Activated T-cell treated with anti-CD3 and anti-CD28 coated beads for 1 hour (primary cell): ENCODE measurements at places on chromosomes 2 and 18.

DNA sequence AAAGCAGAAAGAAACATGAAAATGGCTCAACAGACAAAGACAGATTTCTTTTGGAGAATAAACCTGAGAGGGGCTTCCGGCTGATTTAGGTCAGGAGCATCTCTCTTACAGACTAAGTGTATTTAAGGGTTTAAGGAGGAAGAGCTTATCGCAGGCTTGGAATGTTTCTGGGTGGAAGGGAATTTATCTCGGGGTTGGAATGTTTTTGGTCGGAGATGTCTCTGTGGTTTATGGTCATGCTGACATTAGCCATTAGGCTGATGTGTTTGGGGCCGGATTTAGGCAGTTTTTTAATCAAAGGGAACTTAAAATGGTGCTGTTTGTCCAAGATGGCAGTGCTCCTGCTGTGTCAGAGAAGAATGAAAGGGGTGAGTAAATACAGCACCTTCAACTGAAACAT lies 14.4 kb upstream of the PSMA8 start:
- no peak for DNase-seq

DNA sequence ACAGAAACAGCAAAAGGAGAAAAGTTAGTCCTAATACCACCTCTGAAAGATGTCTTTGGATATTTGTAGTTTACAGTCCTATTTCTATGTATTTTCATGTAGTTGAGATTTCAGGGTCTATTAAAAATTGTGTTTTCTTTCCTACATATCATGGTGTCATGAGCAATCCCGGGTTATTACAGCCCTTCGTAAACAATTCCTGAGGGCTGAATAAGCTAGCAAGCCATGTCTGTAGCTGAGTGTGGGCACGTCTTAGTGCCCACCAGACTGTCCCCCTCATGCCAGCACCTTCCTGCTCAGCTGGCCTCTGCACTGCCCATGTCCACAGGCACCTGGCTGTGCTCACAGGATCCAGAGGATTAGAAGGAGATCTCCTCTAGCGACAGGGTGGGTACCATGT lies 60.6 kb downstream of the CTIF start:
- DNase-seq = no peak

- DNase-seq = no peak
Measured at GRCh38 chr18:64405161-64405560, 256.3 kb upstream of the LINC00305 start.

DNA sequence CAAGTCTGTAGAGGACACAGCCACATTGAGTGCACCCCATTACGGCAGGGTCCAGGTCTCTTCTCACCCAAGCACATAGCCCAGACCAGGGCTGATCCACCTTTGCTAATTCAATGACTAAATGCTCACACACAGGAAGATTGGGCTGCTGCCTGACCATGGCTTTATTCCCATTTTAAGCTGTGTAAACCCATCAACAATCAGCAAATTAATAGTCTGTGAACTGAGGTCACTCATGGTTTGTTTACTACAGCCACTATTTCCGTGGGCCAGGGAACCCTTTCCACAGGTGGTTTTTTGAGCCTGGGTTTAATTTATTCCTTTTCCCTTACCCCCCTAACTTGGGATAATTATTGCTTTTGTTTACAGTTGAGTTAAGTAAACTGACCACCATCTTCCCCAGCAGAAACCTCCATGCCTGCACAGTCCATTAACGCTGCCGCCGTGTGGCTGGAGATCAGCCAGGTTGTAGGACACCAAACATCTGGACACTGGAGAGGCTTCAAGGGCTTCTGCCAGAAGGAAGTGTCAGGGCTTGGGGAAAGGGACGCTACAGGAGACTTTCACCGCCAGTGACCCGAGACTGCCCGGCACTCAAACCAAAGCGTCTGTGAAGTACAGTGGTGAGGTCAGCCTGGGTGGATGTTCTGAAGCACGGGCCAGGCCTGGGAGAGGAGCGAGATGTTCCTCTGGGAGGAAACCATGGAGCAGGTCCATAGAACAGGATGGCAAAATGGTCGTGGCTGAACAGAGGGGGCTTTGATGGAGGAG lies 282.9 kb downstream of the DYSF start:
- no peak for DNase-seq

DNA sequence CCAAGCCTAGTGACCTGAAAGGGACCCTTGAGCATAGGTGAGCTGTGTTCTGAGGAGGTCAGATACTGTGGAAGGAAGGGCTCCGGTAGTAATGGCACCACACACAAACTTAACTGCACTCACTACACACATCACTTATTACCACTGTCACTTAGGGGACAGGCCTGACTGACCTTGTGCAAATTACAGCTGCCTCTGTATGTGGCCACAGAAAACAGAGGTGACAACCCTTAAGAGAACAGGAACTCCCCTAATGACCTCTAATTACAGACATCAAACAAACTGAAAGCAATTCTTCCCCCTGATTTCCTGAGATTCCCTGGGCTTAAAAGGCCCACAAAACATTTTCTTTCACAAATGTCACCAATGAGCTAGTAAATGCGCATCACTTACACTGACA lies 360.6 kb downstream of the RND3 start:
- DNase-seq = no peak

- DNase-seq = no peak
Measured at GRCh38 chr18:23900994-23901393, 113.6 kb upstream of the TTC39C start.

DNA sequence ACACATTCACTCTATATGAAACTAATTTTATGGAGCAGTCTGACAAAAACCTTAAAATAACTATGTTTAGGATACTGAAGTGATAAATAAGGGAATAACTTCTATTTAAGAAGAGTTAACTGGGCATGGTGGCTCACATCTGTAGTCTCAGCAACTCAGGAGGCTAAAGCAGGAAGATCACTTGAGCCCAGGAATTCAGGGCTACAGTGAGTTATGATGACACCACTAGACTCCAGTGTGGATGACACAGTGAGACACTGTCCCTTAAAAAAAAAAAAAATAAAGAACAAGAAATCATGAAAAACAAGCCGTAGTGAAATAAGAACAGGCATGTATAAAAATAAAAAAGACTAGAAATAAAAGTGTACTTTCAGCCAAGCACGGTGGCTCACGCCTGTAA lies 82.0 kb downstream of the THADA start:
- no peak for DNase-seq

DNA sequence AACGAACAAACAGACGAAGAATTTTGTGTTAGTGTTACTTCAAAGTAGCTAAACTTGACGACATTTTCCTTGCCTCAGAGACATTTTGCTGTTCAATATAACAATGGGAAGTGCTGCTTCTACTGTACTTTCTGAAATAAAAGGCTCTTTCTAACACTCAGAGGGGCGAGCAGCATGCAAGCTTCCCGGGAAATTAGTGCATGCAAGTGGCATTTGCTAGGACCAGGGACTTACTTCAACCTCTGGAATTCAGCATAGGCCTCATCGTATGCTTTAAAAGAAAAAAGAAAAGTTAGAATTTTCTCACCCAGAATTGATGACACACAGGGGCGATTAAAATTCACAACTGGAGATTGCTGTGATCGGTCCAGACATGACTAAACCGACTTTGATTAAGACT lies 62.5 kb upstream of the LPIN2 start:
- no peak for DNase-seq

DNA sequence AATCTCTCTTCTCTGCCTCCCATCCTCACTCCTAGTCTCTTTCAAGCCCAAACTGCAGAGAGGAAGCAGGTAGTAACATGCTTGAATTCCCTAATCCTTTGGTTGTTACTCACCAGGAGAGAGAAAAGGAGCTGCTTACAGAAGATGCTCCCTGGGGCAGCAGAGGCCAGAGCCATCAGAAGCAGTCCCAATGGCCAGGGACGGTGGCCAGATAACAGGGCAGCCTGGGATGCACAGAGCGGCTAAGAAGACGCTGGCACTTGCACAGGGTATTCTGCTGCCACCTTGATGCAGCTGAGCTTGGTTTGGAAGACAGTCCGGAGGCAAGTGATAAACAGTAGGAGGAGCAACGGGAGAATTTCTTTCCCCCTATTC lies 250 bp downstream of the DSC1 start:
- DNase-seq = no peak

GRCh38 chr2:189584686-189585085 lies 4.1 kb upstream of the SLC40A1 start:
- no peak for DNase-seq

GRCh38 chr2:44713170-44713569 lies 228.3 kb upstream of the SIX3 start:
- DNase-seq = no peak

DNA sequence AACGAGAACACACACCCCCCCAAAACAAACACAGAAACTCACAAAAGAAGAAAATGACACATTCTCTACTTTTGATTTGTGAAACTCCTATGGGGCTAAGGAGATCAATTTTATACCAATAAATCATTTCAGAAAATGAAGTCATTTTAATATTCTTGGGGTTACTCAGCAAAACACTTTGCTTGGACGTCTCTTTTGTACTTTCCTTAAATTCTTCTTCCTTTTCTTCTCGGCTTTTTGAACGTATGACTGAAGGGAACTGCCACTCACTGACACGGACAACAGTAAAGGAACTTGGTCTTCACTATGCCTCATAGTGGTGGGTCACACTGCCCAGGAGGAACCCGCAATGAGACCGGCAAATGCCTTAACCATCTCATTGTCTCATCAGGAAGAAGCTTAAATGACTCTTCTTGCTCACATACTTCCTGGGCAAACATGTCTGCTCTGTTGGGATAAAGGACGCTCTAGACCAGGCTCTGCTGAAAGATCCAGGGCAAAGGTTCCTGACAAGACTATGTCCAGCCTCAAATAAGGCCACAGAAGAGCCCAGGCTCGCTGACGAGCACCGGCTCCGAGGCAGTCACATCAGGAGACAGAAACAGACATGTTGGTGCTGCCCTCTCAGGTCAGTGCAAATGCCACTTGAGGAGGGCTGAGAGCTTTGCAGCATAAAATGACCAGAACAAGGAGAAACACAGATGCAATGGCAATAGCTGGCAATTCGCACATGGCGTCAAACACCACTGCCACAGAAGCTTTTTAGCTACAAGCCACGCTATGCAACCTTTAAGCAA lies 205.5 kb downstream of the TGIF1 start:
- DNase-seq = no peak

DNA sequence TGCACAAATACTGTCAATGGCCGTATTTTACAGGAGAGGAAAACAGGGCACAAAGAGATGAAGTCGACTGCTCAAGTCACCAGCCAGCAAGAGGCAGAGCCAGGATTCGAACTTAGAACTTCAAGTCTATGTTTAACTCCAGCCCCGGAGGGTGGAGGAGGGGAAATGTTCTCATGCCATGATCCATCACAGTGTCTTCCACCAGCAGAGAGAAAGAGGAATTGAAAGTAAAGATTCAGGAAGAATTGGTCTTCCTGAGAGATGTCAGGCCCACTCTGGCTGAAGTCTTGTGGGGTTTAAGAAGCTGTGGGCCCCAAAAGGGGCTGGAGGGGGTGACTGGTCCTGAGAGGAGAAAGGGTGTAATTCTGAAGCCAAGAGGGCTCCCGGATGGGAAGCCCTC lies 260.0 kb downstream of the TNS1 start:
- DNase-seq = no peak

DNA sequence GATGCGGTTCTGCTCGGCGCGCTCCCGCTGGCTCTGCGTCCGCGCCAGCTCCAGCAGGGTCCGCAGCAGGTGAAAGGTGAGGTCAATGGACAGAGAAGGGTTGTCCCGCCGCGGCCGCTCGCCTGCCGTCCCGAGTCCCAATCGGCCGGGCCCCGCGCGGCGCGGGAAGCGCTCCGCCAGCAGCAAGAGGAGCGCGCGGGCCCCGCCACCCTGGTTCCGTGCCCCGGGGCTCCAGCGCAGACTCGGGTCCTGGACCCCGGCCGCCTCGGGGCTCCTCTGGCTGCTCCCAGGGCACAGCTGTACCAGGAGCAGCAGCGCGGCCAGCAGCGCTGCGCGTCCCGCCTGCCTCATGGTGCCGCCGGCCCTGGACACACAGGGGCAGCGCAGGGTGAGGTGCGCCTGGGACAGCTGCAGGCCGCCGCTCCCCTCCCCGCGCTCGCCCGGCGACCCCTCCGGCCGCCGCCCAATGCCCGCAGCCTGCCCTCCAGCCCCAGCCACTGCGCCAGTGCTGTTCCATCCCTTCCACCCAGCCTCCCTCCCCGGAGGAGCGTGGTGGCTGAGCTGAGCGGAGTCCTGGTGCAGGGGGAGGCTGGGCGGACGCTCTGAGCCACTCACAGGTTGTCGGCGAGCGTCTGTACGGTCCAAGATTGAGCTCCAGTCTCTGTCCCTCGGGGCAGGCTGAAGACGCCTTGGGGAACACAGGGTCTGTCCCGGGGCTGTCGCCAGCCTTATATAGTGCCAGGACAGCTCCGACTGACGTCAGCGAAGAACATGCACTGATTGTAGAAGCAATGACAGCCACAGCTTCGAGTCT lies 493 bp downstream of the UCN start:
- DNase-seq = no peak

DNA sequence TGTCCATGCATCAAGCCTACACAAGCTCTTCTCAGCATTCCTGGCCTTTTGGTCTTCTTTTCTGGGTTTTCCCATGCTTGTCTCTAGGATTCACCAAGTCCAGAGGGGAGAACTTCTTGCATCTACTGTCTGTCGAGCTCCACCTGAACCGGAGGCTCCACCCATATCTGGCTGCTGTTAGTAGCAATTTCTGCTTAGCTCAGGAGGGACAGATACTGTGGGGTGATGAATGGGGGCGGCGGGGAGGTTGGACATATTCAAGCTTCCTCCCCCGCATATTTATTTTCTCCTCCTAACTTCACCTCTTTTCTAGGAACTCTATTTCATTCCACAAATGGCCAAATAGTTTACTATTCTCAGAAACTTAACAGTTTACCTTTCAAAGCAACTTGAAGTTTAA lies 163.5 kb downstream of the PTH2R start:
- DNase-seq = no peak

GRCh38 chr18:80178935-80179818 lies 68.1 kb downstream of the PARD6G start:
- no peak for DNase-seq

DNA sequence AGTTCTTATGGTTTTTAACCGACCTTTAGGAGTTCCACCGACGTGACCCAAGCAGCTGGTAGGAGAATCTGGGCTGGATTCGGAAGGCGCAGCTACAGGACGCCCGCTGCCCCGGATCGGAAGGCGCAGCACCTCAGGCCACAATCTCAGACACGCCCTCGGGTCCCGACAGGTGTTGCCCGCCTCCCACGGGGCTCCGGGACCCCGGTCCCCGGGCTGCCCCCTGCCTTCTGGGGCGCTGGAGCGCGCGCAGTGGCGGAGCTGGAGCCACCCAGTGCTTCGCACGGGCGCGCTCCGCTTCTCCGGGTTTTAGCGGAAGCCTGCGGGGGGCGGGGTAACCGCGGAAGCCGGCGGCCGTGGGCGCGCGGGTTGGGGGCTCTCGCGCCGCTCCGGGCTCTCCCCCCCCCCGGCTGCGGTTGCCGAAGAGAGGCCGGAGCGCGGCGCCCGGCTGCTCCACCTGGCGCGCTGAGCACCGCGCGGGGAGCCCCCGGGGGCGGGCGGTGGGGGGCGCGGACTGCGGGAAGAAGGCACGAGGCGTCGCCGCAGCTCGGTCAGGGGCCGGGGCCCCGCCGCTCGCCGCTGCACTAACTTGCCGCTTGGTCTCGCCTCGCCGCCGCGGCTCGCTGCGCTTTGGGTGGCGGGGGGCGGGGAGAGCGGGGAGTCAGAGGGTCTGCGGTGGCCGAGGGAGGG lies 718.8 kb downstream of the DPP10 start:
- no peak for DNase-seq
